ENCODE measurements at places on chromosomes 1 and 21.

GRCh38 chr1:53384796-53385195 lies 56.9 kb upstream of the LRP8 start:
- no peak for DNase-seq

DNA sequence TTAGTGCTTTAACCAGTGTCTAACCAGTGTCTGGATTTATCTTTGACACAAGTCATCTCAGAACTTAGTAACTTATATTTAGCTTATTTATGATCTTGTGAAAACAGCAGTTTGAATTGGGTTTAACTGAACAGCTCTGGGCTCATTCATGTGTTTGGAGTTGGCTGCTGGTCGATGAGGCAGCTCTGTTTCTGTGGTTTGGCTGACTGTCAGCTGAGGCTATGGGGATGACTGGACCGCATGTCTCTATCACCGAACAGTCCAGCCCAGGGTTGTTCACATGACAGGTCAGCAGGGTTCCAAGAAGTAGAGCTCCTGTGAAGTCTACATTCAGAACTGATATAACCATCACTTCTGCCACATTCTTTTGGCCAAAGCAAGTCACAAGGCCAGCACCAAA lies 29.1 kb upstream of the C21orf91 start:
- peak; percentile 66 for DNase-seq

GRCh38 chr1:155466617-155466972 lies 96.0 kb downstream of the ASH1L start:
- DNase-seq = no peak

GRCh38 chr1:36092166-36092797 lies 3.6 kb downstream of the ADPRS start:
- no peak for DNase-seq

DNA sequence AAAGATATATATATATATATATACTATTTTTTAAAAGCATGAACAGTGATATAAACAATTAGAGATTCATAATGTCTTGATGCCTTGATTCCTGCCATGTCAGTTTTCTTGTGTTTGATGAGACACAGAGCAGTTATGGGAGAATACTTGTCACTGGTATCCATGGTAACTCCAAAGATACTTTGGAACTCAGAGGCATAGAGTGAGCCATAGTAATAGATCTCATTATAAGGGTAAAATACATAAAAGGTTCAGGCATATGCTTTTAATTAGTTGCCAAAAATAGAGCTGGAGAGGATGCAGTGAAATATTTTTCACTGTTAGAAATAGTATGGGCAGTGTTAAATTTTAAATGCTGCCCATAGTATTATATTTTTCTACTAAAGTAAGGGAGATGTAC lies 134.1 kb downstream of the SYT14 start:
- DNase-seq = no peak

DNA sequence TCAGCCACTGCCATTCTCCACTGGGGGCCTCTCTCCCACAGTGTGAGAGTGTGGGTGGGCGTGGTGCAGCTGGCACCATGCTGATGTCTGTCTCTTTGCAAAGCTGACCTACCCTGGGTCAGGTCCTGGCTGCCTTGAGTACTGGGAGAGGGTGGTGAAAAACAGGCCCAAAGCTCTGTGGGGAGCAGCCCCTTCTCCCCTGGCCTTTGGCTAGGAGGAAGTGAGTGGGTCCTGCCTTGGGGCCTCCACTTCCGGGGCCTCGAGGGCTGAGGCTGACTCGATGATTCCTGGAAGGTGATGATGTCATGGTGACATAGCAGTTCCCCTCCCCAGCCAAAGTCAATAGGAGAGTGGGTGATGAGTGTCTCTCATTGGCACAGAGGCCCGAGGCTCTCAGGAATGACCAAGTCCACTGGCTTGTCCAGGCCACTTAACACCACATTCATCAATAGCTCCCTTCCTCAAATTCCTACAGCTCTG lies 53.0 kb downstream of the IER5 start:
- peak; percentile 54 for DNase-seq

DNA sequence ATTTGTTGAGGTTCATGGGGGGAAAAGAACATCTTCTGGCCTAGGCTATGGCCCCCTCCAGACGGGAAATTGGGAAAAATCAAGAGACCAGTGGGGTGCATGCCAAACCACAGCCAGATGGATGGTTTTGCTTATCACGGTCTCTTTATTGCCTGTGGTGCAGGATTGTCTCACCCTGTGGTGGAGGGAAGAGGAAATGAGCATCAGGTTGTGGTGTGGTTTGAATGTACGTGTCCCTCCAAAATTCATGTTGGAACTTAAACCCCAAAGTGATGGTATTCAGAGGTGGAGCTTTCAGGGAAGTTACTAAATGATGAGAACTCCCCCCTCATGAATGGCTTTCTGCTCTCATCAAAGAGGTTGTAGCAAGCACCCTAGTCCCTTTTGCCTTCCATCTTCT lies 525.7 kb downstream of the NPHP4 start:
- DNase-seq = no peak

DNA sequence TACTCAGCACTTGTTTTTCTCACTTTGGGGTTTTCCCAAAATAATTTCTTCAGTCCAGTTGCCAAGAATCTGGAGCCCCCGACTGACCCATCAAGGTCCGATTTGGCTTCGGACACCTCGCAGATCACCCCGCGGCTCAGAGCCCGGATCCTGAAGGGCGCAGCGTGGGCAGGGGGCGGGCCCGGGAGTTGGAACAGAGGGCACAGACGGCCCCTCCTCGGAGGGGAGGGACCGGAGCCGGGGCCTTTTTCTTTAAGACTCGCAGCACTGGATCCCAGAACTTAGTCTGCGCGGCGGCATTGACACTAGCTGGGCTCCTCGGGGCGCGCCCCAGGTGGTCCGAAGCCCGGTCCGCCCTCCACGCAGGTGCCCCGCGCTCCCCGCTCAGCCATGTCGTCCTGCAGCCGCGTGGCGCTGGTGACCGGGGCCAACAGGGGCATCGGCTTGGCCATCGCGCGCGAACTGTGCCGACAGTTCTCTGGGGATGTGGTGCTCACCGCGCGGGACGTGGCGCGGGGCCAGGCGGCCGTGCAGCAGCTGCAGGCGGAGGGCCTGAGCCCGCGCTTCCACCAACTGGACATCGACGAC lies at the start of gene CBR3:
Gene CBR3 (plus strand): TSS at position 277 of the 588 bp plus-strand sequence. CDS start 114 bp downstream, at position 391.
- peak; percentile 62 for DNase-seq

DNA sequence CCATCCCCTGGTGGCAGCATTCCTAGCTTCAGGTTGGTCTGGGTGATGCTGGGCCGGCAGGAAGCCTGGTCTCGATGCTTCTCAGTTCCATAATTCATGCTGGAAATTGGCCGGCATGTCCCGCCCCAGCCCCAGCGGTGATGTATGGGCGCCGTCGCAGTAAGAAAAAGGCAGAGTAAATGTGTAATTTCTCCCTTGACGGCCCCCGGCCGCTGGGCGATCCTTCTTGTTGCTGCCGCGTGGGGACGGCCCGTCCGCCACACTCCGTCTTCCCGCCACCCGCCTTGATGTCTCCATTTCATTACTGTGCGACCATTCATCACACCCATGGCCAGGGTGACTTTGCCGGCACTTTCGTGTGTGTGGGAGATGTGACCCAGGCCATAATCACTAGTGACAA lies 8.5 kb downstream of the DMAP1 start:
- no peak for DNase-seq

DNA sequence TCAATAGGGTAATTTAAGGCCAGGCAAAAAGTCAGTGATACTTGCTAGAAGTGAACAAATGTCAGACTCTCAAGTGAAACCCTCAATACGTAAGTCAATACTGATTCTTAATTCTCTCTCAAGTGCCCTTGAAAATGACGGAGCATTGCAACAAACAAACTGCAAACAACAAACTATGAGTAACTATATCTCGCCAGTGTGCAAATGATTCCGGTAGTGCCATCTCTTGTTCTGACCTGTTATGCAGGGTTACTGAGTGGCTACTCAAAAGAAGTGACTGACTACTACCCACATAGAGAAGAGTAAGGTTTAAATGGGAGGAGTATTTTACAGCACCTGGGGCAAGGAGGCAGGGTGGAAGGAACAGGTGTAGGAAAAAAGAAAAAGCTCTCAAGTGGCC lies 1.6 kb downstream of the SLC19A2 start:
- DNase-seq = peak; percentile 45

DNA sequence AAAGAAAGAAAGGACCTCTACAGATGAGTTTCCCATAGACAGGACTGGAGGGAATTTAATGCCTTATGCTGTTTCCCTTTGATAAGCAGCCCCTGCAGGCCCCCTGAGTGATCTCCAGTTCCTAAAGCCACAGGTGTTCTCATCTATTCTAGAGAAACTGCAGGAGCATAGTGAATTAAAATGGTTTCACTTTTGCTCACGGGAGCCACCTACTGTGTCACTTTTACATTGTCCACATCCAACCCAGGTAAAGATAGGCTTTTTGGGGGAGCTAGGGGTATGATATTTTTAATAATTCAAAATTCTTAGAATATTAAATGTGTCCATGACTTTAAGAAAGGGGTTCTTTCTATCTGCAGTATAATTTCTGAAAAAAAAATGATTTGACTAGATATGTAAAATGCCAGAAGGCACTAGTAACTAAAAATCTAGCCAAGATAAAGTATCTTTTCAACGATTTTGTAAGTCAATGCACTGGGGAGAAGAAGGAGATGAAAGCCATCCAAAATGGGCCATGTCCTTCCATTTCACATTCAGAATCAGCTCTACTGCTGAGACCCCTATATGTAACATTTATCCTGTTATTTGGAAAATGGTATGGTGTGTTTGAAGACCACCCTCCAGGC lies 267.3 kb upstream of the DUSP10 start:
- peak; percentile 60 for DNase-seq

DNA sequence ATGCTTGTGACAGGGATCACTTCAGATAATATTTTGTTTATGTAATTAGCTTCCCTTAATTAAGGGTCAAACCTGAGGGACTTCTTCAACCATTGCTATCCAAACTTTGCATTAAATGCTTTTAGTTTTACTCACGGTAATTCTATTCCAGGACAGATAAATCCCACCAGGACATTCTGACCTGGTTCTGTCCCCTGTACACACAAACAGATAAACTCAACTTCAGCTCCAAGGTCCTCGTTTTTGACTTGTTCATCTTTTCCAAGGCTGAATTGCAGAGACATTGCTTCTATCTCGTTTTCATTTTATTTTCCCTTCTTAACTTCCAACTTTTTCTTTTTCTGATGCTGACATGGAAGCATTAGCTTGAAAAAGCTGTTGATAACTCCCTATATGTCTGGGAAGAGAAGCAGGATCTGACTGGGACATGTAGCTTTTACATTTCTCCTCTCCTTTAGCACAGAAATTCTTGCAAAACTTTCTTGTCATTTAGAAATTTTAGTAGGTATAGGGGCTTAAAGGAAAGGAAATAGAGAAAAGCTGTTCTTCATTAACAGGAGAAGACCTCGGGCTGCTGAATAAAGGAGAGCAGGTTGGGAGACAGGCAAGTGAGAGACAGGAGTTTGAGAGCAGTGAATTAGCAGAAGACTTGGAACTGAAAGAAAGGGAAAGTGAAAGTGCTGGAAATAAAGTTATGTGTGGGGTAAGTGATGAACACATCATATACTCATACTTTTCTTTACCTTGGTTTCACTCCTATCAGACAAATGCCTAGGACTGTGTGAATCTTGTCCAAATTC lies 231.7 kb upstream of the B3GALT2 start:
- DNase-seq = peak; percentile 38

DNA sequence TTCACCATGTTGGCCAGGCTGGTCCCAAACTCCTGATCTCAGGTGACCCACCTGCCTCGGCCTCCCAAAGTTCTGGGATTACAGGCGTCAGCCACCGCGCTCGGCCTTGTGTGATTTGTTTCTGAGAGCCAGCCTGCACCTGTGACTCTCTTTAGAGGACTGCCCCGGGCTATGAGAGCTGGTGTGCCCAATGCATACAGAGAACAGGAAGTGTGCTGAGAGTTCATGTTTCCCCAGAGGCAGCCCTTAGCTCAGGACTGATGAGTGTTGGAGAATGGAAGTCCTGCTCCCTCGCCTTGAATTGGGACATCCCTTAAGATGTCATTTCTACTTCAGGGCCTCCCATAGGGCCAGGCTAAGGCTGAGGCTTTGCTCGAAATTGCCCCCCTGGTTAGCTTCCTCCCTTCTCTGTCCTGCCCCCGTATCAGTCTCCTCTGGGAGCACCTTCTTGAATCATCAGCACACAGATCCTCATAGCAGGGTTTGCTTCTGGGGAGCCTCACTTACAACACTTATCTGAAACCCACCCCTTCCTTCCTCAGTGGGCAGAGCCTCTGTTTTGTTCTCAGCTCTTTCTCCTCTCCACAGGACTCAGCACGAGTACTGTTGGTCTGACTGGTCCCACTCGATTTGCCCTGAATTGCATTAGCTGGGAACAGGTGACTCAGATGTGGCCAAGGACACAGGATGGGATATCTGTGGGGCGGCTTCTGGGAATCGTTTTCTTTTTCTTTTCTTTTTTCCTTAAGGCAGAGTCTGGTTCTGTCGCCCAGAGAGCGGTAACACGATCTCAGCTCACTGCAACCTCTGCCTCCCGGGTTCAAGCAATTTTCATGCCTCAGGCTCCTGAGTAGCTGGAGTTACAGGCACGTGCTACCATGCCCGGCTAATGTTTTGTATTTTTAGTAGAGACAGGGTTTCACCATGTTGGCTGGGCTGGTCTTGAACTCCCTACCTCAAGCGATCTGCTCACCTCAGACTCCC lies 80.1 kb downstream of the UBIAD1 start:
- DNase-seq = no peak

GRCh38 chr1:208083715-208084085 lies 160.5 kb downstream of the PLXNA2 start:
- DNase-seq = no peak

- no peak for DNase-seq
Observed at GRCh38 chr21:41900401-41900800, 21.3 kb upstream of the PRDM15 start.
